NCI-H1694 treated with DMSO at 0.1 percent for 48 hours (cell line): ENCODE measurements at places on chromosomes 7 and 10.

DNA sequence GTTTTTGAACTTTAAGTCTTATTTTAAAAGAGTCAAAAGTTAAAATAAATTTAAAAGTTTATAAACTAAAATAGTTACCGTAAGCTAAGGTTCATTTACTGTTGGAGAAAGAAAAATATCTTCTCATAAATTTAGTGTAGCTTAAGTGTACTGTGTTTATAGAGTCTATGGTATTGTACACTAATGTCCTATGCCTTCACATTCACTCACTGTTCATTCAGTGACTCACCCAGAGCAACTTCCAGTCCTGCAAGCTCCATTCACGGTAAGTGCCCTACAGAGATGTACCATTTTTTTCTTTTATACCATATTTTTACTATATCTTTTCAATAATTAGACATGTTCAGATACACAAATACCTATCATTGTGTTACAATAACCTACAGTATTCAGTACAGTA lies 97.6 kb downstream of the PTN start:
- no peak for DNase-seq

- DNase-seq: no peak
These were observed 13.9 kb upstream of the AHCYL2 start for GRCh38 chr7:129210989-129211312.

DNA sequence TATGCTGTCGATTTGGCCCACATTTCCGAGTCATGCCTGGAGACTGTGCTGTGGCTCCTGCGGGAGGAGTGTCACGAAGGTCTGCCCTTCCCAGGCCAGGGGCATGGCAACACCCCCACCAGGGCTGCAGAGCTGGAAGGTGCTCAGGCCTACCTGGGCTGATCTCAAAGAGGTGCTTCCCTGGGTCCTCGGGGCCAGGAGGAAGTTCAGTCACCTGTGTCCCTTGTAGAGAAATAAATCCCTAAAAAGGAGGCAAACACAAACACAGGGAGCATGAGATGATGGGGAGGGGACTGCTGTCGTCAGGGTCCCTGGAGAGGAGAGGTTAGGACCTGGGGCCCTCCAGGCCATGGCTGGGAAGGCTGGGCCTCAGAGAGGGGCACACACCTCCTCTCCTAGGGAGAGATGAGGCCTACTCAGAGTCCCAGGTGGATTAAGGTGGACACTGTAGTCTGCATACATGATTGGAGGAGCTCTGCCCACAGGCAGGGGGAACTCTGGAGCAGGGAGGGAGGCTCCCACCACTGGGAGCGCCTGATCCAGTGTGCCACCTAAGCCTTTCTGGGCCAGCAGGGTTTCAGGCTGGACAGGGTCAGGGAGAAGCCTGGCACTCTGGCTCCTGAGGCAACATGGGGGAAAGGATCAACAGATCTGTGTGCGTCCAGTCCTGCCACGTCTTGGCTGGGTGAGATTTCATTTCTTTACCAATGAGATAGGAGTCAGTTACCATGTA lies 49.4 kb downstream of the ARHGAP22 start:
- DNase-seq: no peak

DNA sequence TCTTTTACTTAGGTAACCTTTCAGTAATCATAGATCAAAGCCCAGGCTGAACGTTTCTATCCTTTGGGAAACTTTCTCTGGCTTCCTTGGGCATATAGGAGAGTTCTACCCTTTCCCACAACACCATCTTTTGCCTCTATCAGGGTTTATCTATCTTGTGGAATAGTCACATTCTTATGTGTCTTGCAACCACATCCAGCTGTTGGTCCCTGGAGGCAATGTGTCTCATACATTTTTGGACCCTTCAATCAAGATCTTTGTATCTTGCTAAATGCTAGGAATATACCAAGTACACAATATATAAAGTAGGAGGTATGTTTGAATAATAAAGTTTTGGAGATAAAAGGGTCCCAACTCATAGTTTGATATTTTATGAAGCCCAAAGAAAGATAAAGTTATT lies 121.7 kb downstream of the RNLS start:
- no peak for DNase-seq

GRCh38 chr10:784403-785088 lies 95.1 kb upstream of the DIP2C start:
- peak; percentile 9 for DNase-seq

- DNase-seq: peak; percentile 3
These were observed 1.4 kb downstream of the MAGI2 start for GRCh38 chr7:79452032-79452494.

DNA sequence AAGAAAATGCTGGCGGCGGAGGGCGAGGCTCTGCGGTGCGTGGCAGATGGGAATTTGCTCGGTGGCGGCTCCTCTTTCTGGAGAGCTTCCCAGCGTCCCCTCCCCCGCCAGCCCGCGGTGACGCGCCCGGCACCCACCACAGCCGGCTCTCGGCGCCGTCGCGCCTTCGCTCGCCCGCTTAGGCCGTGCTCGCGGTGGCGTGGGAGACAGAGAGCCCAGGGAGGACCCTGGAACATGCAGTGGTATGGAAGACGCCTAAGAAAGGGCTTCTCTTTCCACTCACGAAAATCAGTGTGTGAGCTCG lies 576 bp upstream of the CSGALNACT2 start:
- DNase-seq: peak; percentile 27

DNA sequence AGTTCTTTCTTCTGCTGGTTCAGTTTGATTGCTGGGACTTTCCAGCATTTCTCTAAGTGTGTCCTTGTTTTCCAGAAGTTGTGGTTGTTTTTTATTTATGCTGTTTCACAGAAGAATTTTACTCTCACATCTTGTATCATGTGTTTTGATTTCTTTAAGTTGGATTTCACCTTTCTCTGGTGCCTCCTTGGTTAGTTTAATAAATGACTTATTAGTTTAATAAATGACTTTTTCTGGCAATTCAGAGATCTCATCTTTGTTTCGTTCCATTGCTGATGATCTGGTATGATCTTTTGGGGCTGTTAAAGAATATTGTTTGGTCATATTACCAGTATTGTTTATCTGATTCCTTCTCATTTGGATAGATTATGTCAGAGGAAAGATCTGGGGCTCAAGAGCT lies 59.8 kb upstream of the CYP2C9 start:
- no peak for DNase-seq

DNA sequence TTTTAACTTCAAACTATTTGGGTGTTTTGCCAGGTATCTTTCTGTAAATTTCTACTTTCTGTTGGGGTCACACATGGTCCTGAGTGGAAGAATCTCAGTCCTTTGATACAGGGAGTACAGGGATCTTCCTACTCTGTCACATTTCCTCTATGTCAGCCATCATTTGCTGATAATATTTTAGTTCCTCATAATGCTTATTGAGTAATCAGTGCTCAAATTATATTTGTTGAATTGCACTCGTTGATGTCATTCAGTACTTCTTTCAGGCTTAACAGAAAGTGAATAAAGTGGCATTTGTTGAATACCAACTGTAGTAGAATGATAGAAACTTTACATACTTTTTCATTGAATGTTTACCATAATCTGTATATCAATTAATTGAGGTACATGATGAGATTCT lies 31.9 kb downstream of the WDR11 start:
- DNase-seq: no peak

DNA sequence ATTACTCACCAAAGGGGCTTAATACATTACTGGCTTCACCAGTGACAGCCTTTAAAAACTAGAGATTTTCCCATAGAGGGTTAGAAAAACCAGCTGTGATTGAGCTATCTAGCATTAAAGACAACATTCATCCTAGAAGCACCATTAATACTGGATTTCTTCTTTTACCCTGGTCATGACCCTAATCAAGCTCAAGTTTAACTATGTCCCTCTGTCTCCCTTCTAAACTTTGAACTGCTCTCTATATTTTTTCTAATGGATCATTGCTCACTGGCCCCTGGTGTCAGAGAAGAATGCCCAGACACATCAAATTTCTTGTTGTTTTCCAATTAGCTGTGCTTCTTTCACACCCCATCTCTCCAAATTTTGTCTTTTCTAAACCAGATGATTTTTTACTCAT lies 1101.3 kb downstream of the XPNPEP1 start:
- no peak for DNase-seq

DNA sequence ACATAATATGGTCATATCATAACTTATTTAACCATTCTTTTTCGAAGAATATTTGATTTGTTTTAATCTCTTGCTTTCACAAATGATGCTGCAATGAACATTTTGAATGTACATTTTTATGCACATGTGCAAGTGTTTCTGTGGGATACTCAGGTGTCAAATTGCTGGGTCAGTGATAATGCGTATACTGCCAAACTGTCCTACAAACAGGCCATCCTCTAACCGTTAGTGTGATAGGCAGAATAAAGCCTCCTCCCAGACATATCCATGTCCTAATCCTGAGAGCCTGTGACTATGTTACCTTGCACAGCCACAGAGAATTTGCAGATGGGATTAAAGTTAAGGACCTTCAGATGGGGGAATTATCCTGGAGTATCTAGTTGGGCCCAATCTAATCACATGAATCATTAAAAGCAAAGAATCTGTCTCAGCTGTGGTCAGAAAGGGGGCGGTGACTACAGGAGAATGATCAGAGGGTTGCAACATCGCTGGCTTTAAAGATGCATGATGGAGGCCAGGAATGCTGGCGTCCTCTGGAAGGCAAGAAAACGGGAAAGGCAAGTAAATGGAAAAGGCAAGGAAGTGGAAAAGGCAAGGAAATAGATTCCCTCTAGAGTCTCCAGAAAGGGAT lies 46.7 kb downstream of the FZD1 start:
- no peak for DNase-seq

GRCh38 chr10:109784236-109784635 lies 139.1 kb downstream of the XPNPEP1 start:
- no peak for DNase-seq

GRCh38 chr7:148972375-148972774 lies 55.9 kb downstream of the PDIA4 start:
- DNase-seq: no peak

- no peak for DNase-seq
These were observed 543.3 kb downstream of the TNS3 start for GRCh38 chr7:47038621-47039020.

DNA sequence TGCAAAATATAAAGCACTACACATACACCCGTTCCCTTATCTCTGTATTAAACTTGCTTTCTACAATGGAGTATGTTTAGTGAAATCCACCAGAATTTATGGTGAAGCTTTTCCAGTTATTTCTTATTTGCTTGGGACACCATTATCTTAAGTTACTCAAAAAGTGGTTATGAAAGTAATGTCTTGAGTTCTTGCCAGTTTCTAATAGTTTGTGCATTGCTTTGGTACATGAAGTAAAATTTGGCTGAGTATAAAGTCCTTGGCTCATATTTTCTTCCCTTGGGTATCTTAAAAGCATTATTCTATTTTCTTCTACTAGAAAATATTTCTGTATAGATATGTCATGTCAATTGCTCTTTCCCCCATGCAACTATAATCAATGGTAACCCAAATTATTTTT lies 85.2 kb downstream of the POLR1F start:
- no peak for DNase-seq

DNA sequence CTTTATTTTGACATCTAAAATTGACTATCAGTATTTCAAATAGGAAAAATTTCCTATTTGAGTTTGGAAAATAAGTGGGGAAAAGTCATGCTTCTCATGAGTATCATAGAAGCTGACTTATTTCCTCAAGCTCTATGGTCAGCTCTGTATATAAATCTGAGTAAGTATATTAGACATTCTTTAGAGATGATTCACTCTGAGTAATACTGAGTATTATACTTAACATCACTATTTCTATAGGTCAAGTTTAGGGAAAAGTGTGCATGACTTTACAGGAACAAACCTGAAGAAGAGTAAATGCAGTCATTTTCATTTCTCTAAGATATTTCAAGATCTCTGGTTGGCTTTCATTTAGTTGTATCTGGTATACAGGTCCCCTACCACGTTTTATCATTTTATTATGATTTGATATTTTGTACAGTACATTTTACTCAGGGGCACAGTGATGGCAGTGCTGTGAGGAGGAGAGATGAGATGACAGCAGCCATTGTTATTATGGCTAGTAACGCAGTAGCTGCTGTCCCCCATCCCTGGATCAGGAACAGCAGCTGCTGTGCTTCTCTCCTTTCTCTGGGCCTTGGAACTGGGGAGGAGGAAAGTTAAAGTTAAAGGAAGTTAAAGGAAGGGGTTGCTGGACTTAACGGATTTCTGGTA lies 15.2 kb downstream of the SND1 start:
- DNase-seq: no peak

DNA sequence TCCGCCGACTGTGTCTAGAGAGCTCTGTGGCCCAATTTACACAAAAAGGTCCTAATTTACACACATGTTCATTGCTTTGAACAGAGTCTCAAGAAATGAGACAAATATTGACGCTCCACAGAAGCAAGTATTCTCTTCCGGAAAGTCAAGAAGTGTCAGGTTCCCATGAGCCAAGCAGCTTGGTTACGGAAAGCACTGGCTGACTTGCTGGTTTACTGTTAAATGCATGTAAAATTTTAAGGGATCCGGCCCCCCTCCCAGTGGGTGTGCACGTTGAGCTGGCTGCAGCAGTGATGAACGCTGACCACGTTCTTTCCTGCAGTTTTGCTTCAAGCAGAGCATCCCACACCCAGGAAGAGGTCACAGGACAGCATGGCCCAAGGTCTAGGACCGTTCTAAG lies 76.8 kb downstream of the DIP2C start:
- DNase-seq: no peak

- no peak for DNase-seq
These were observed 31.6 kb upstream of the KCNIP2 start for GRCh38 chr10:101875068-101875688.

- DNase-seq: no peak
These were observed 325.6 kb upstream of the MAGI2 start for GRCh38 chr7:79778786-79779770.

DNA sequence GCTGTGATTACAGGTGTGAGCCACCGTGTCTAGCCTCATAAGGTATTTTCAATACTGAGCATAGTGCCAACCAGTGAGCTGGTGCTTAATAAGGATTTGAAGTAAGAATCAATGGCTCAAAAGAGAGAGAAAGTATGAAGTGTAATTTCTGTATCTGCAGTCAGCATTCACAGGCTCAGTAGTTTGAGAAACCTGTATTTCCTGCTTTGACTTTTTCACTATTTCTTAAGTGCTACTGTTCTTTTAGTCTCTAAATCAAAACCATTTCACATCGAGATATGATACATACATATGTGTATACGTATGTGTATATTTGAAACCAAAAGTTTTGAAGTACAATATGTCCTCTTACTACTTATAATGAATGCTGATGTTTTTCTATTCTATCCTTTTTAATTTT lies 189.9 kb downstream of the PPP1R9A start:
- DNase-seq: no peak
